ENCODE measurements at places on chromosomes 7 and 10. TPM values are rescaled to one million over a fixed set of nuclear protein-coding genes. Genes with fewer than 3 reads are reported as not detected.

C7orf57 gene
- polyA plus RNA-seq: not detected

CD36 gene
- polyA plus RNA-seq: 0.69 TPM

CYP26C1 gene
- polyA plus RNA-seq: not detected

RASSF4 gene
- 0.69 TPM for polyA plus RNA-seq

Data from IgD-negative memory B cell (primary cell).